ENCODE measurements at places on chromosomes 7 and 10.

- no peak for DNase-seq
Observed at GRCh38 chr7:137283153-137283552, 60.4 kb downstream of the PTN start.

- no peak for DNase-seq
Observed at GRCh38 chr7:156639426-156640256, 933 bp upstream of the RNF32 start.

DNA sequence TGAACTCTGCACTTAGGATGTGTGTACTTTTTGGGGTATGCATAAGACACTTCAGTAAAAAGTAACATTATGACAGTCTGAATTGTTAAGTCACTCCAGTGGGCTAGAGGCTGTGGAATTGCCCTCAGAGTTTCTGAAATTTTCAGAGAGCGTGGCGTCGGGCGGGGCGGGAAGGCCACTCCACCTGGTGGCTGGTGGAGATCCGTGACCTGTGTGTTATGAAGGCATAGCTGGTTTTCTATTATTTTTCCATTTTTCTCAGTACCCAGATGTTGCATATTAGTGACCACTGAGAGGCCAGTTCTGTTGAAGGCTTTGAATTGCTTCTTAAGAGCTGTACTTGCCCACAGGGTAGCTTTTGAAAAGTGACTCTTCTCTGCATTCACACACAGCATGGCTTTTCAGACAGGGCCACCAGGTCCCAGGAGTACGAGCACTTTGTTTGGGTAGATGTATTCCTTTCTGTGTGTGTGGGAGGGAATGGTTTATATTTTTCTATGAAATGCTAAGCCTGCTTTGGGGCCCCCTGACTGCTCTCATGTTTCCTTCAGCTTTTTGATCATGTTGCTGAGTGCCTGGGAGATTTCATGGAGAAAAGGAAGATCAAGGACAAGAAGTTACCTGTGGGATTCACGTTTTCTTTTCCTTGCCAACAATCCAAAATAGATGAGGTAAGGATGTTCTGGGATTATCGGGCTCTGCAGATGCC lies 52.3 kb downstream of the TACR2 start:
- no peak for DNase-seq

- DNase-seq: no peak
Observed at GRCh38 chr7:12139416-12139815, 71.7 kb upstream of the TMEM106B start.

DNA sequence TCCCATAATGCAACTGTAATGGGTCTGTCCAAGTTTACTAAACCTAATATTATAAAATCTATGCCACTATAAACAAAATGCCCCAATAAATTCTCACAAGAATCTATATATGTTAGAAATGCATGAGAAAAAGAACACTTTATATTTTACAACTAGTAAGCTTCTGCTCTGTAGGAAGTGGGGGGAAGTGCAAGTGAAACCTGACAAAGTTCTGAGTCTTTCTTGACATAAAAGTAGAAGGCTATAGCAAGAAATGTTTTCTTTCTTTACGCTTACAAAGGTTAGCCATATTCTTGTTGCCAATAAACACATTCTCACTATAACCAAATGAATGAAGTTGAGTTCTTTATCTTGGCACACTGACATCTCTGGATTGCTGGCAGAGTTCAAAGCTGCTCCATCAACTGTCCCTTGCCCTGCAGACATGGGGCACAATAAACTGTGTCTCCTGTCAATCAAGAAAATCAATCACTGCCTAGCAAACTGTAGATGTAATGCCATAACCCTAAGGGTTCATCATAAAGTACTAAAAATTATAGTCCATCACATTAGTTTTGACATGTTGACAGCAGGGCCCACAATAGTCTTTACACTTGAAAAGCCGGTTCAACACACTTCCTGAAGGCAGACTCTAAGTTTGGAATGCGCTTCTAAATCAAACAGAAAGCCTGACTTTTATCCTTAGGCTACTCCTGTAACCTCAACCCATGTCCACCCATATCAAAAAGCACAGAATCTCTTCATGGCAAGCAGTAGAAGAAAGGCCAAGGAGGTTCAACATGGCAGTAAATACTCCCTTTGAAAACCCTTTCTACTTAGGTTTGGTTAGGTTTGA lies 58.6 kb downstream of the TPK1 start:
- no peak for DNase-seq

GRCh38 chr7:142408794-142409193 lies 150.9 kb upstream of the PRSS58 start:
- no peak for DNase-seq

GRCh38 chr7:151246851-151247580 lies 1.5 kb downstream of the SMARCD3 start:
- no peak for DNase-seq

DNA sequence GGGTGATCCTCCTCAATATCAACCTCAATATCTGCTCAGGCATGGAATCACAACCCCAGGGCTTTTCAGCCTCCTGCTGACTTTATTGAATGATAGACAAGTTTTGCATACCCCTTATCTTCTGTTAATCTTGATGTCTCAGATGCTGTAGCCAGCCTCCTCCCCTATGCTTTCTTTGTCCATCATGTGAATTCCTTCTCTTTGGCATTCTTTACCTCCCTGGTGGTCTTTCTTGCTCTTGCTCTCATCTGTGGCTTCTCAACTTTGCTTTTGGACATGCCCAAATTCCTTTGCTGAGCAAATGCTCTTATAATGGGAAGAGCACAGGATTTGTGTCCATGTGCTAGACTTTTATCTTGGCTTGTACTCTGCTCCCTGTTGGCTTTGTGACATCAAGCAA lies 73.4 kb upstream of the FAM13C start:
- DNase-seq: no peak

DNA sequence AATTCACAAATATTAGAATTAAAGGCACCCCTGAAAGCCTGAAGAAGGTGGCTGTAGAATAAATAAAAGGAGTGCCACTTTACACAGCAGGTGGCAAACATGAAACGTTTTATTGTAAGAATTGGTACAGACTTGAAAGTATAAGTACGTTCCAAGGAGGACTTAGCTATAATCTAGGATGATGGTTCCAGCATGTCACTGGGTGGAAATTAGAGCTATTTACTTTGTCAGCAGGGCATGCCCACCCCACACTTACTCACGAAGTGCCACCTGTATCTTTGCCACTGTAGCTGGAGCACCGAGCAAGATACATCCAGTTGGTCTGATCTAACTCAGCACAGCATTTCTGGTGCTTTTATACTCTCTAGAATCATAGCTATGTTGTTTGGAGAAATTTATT lies 97.8 kb downstream of the GRM8 start:
- DNase-seq: no peak

DNA sequence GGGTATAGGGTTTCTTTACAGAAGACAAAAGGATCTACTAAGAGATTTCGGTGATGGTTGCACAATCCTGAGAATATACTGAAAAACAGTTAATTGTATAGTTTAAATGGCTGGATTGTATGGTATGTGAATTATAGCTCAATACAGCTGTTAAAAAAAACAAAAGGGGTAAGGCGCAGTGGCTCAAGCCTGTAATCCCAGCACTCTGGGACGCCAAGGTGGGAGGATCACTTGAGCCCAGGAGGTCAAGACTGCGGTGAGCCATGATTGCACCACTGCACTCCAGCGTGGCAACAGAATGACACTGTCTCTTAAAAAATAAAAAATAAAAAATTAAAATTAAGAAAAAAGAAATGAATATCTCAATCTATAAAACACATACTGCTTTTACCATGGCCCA lies 18.5 kb downstream of the ESYT2 start:
- DNase-seq: no peak

Measured in IMR-90 (cell line).